ENCODE measurements at places on chromosomes 5 and 9.

DNA sequence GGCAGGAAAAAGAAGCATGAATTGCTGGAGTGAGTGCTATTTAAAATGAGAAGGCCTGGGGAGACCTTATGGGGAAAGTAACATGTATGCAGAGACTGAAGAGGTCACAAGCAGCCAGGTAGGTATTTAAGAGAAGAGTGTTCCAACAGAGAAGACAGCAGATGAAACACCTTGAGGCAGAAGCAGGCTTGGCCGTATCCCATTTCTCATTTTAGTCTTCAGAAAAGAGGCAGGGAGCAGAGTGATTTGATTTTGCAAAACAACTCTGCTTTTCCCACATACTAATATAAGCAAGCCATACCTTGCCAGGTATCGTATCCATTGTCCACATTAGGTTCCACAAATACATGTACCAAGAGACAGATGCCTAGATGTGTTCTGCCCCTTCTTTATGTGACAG, 244.3 kb downstream of the ASTN2 start:
- no peak for DNase-seq

- DNase-seq: no peak
Observed at GRCh38 chr9:131669269-131670157, 70.4 kb downstream of the RAPGEF1 start.

DNA sequence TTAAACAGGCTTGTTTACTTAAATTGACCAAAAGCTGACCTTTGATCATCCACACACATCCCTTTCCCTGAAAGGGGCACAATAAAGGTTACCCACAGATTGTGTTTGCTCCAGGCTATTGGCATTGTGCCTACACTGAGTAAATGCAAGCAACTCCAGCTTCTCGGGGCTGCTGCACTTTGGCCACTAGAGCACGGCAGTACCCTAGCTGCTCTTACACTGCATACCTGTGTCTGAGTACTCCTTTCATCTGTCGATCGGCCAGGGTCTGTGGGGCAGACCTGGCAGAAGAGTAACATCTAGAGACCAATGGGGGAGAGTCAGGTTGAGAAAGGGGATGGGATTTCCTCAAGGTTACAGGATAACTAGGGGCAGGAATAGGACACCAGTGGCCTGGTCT, 281.9 kb upstream of the NMUR2 start:
- DNase-seq: no peak

DNA sequence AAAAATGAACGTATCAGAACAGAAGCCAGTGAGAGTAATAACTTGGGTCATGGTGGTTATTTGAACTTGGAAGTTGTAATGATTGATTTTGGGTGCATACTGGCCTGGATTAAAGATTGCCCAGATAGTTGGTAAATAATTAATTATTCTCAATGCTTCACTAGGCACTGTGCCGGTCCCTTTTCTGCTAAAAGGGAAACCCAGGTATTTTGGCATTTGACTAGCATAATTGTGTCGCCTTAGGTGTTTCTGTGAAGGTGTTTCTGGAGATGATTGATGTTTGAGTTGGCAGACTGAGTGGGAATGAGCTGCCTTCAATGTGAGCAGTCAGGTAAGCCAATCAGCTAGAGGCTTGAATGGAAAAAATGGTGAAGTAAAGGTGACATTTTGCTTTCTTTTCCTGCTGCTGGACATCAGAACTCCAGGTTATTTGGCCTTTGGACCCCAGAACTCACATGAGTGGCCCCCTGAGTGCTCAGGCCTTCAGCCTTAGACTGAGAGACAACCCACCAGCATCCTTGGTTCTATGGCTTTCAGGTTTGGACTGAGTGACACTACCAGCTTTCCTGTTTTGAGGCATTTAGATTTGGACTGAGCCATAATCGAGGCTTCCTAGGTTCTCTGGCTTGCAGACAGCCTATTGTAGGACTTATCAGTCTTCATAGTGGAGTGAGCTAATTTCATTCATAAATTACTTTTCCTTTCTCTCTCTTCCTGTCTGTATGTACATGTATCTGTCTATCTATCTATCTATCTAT, 120.7 kb upstream of the PAPPA start:
- DNase-seq: no peak

- DNase-seq: peak; percentile 14
Observed at GRCh38 chr5:116137544-116138378, 52.9 kb downstream of the COMMD10 start.

DNA sequence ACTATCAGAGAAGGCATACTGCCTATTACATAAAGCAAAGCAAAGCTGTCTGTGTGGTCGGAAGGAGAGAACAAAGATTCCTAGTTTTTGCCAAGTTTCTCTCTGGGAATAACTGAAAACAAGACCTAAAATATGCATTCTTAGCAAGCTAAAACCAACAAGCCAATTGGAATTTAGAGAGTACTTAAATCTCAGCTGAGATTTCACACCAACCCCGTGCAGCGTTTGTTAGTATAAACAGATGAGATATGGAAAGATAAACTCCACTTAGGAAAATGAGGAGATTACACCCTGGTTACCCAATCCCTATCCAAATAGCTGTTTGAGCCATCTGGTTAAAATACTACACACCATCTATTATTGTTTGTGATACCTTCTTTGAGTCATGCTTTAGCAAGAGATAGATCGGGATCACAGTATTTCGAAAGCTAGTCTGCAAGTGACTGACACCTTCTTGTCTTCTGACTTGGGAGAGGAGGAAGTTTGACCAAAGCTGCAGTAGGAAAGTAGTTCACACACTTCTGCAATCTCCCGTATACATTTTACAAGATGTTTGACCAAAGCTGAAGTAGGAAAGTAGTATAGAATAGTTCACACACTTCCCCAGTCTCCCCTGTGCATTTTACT, 18.2 kb downstream of the FAF2 start:
- DNase-seq: no peak

DNA sequence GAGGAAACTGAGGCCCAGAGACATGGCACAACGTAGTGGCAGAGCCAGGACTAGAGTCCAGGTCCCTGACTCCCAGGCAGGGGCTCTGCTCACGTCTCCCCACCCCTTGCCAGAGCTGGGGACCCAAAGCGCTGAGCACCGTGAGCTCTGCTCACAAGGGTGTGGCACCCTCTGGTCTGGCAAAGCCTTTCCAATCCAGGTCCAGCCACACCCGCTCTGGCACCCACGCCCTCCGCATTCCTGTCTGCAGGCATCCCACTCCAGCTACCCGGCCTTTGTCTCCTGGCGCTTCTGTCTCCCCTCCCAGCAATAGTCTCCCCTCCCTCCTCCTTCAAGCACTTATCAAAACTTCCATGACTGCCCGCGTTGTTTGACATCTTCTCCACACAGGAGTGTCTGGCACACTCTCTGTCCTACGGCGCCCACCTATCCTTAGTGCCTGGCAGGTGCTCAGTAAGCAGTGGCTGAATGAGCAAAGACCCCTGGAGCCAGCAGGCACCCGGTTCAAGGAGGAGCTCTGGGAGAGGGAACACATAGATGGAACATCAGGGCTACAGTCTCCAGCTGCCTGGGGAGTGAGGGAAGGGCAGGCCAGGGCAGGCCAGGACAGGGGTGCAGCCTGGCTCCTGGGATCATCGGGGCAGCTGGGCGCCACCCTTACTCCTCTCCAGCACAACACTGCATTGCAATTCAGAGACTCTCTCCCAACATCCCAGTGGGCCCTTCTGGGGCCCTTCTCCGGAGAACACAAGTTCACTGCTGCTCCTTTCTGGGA, 12.0 kb downstream of the HIGD2A start:
- no peak for DNase-seq

- no peak for DNase-seq
Observed at GRCh38 chr5:146059460-146060220, 45.7 kb downstream of the PLAC8L1 start.

GRCh38 chr5:172417130-172417841, 37.0 kb downstream of the SH3PXD2B start:
- DNase-seq: no peak

DNA sequence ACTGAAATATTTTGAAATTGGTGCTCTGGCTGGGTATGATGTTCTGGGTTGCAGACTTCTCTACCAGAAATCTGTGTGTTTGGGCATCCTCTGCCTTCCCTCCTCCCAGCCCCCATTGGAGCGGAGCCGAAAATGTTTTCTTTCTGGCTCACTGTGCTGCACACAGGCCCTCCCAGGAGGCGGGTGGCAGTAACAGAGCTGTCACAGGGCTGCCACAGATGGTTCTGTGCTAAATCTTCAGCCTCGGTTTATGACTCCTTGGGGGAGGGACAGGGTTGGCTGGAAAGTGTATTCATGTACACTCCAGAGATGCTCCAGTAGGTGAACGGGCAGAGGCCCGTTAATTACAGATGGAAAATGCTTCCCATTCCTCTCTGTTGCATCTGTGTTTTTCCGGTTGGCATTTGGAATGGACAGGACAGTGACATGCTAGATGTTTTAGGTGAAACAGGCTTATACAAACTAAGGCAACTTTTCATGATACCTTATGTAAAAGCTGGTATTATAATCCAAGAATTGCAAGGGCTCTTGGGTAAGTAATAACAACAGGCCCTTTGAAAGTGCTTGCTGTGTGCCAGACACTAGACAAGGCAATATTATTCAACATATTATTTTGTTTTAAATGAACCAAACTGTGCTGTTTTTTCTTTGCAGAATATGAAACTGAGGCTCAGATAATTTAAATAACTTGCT, 180.2 kb downstream of the ADCY2 start:
- no peak for DNase-seq

DNA sequence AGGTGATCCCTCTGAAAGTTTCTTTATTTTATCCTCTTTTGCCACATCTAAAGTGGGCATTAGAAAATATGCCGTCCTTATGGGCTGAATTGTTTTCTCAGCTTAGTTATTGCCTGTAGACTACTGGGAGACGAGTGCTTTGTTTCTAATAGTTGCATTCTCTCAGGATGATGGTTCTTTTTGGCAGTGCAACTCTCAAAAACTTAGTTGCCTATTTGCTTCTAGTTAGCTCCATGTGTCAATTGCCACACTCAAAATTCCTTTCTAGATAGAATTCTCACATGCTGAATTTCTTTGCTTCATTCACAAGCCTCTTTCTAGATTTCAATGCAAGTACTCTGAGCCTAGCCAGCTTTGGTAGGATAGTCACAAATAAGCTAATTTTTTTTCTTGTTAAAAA, 155.5 kb downstream of the FGF10 start:
- DNase-seq: no peak

- no peak for DNase-seq
Observed at GRCh38 chr5:66224773-66225553, 80.9 kb downstream of the SREK1 start.

- no peak for DNase-seq
Observed at GRCh38 chr5:133154274-133155075, 102.7 kb downstream of the HSPA4 start.

DNA sequence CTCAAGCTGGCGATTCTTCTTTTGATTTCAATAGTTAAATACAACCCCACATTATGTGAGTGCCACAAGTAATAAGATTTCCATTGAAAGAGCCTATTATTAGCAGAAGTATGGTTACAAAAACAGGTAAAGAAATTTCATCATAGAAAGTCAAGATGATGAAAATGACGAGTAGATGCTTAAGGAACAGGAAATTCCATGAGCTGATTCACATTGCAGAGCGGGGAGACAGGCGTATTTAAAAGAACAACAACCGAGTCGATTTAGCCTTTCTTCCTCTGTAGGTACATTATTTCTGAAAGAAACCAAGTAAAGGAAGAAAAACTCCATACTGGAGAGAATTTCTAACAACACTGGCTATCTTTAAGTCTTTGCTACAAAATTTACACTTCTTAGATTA, 310.4 kb downstream of the SLF1 start:
- DNase-seq: no peak

GRCh38 chr5:143045062-143045461, 274.9 kb downstream of the ARHGAP26 start:
- DNase-seq: no peak

GRCh38 chr9:75429531-75430475, 341.5 kb downstream of the OSTF1 start:
- DNase-seq: no peak

- no peak for DNase-seq
Observed at GRCh38 chr9:110246214-110246613, 10.1 kb downstream of the TXN start.

GRCh38 chr5:146877178-146877681, 1.3 kb downstream of the PPP2R2B start:
- DNase-seq: peak; percentile 2

- DNase-seq: no peak
Observed at GRCh38 chr5:112077180-112077579, 320.2 kb upstream of the NREP start.

- DNase-seq: no peak
Observed at GRCh38 chr9:128025736-128026135, 41.4 kb downstream of the NAIF1 start.

GRCh38 chr5:55603922-55604321, 69.2 kb upstream of the PLPP1 start:
- no peak for DNase-seq

DNA sequence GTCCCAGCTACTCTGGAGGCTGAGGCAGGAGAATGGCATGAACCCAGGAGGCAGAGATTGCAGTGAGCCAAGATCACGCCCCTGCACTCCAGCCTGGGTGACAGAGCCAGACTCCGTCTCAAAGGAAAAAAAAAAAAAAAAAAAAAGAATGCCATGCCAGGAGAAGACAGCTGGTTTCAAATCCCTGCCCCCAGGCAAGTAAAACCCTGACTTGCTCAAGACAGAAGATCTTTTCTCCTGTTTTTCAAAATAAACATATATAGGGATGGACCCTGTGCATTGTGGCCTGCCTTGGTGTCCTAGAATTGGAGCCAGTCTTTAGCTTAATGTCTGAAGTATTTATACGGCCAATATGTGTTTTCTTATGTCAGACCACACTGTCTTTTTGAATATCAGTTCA, 177.1 kb downstream of the NR3C1 start:
- DNase-seq: no peak

GRCh38 chr5:86354664-86355063, 263.1 kb upstream of the COX7C start:
- no peak for DNase-seq

GRCh38 chr9:84563691-84564090, 105.8 kb upstream of the NTRK2 start:
- DNase-seq: no peak

- DNase-seq: no peak
Observed at GRCh38 chr5:103801681-103802080, 239.1 kb upstream of the NUDT12 start.

- no peak for DNase-seq
Observed at GRCh38 chr5:131068893-131069643, 96.0 kb downstream of the HINT1 start.

- DNase-seq: no peak
Observed at GRCh38 chr5:54390015-54390414, 65.5 kb upstream of the HSPB3 start.

GRCh38 chr5:169511708-169512107, 71.9 kb upstream of the SPDL1 start:
- DNase-seq: no peak

- DNase-seq: no peak
Observed at GRCh38 chr9:95808011-95808410, 67.5 kb upstream of the ERCC6L2 start.

DNA sequence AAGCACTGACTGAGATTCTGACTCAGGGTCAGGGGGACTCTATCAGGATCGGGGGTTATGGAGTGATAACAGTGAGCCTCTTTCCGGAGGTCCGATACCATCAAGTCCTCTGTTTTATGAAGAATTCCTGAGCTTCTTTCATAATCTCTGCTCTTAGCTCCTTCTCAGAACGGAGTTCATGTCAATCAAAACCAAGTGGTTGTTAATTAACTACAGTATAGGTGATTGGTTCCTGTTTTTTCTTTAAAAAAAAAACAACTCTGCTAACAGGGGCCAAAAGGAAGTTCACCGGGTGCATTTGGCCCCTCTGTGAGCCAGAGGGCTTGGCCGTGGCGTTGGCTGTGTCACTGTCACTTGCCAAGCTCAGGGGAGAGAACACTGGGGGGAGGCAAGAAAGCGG, 4.0 kb downstream of the GFI1B start:
- DNase-seq: no peak

GRCh38 chr5:149528281-149529060, 22.8 kb downstream of the CSNK1A1 start:
- no peak for DNase-seq
